ENCODE measurements at places on chromosomes 11 and 22.
A peak's percentile ranks its signal among the peaks of the same experiment; 100 is the strongest.

DNA sequence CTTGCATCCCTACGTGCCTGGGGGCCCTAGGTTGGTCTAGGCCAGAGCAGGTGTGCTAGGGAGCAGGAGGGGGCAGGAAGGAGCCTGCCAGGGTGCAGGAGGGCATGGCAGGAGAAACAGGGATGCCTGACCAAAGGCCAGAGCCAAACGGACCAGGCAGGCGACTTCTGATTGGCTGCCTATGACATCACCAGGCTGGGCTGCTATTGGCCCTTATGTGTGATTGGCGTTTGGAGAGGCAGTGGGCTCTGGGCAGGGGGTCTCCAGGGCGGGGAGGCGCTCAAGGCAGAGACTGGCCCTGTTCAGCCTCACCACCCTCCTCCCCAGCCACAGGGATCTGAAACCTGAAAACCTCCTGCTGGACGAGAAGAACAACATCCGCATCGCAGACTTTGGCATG, 44.4 kb downstream of the MOB2 start:
- DNase-seq = no peak

GRCh38 chr11:69398529-69399492, 82.7 kb upstream of the LINC01488 start:
- no peak for DNase-seq

- DNase-seq = no peak
Measured at GRCh38 chr22:42959576-42960509, 55.1 kb downstream of the PACSIN2 start.

- DNase-seq = no peak
Measured at GRCh38 chr11:102184269-102184987, 74.2 kb downstream of the YAP1 start.

DNA sequence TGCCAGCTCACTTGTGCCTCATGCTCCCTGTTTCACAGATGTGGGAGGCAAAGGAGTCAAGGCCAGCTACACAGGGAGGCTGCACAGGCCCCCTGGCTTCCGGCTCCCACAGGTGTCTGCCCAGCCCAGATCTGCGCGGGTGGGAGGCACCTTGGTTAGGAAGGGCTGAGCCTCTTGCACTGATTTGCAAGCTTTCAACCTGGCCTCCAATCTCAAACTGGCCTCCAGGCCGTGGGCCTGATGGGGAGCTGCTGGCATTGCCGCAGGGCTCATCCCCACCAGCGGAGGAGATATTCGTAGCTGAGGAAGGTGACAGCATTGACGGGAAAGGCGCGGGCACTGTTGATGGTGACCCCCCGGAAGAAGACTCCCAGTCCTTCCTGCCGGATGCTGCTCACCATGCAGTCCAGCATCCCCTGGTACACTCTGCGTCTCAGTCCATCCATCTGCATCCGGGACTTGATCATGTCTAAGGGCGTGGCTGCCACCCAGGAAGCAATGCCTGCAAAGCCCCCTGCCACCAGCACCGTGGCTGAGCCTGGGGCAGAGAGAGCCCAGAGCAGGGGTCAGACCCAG, 6.2 kb downstream of the SLC25A45 start:
- DNase-seq = no peak

DNA sequence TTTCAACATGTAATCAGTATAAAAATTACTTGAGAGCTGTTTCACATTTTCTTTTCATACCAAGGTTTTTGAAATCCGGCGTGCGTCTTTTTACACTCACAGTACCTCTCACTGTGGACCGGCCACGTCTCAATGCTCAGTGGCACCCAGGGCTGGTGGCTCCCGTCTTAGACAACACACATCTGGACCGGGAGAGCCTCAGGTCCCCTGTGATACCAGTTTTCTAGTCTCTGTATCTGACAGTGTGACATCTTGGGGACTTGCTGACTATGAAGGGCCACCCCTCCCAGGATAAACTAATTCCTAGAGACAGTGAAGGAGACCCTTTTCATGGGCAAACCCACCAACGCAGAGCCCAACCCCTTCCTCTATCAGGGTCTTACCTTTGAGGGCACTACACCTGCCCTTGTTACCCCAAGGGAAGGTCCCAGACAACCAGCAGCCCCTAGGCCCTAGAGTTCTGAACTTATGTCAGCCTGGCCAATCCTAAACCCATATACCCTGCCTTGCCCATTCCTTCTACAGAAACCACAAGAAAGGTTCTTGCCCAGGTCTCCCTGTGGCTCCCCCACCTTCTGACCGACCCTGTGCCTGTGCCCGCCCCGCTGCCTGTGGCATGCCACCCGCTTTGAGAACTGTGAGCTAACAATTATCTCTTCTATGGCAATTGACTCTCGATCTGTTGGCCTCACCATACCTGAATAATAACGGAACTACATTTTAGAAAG, 6.1 kb upstream of the ASCL2 start:
- no peak for DNase-seq

GRCh38 chr11:116776522-116776984, 3.8 kb upstream of the BUD13 start:
- DNase-seq = no peak

GRCh38 chr22:22693531-22693884, 49.1 kb downstream of the GGTLC2 start:
- DNase-seq = no peak

DNA sequence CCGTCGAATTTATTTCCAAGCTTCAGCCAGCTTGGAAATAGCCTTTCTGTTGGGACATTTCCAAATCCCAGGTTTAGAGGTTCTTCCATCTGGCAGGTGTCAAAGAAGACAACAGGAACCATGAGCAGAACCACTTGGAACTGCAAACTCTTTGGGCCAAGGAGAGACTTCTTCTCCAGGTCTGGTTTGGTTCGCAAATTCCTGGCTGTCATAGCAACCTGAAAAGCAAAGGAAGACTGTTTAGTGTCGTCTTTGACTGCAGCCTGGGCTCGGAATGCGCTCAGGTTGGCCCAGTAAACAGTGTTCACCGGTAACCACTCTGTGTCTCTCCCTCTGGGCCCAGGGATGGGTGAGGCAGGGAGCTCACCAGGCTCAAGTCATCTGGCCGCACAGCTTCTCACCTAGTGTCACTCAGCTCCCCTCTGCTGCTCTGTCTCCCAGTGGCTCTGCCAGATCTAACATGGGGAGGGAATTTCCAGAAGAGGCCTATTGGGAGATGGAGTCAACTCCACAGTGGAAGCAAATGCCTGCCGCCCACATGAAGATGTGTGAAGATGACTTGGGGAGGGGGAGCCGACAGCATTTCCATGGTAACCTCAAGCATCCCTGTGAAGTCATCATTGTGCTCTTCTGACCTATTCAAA, 11.9 kb upstream of the CLMP start:
- DNase-seq = no peak

- no peak for DNase-seq
Measured at GRCh38 chr11:88535916-88536547, 198.5 kb upstream of the CTSC start.

DNA sequence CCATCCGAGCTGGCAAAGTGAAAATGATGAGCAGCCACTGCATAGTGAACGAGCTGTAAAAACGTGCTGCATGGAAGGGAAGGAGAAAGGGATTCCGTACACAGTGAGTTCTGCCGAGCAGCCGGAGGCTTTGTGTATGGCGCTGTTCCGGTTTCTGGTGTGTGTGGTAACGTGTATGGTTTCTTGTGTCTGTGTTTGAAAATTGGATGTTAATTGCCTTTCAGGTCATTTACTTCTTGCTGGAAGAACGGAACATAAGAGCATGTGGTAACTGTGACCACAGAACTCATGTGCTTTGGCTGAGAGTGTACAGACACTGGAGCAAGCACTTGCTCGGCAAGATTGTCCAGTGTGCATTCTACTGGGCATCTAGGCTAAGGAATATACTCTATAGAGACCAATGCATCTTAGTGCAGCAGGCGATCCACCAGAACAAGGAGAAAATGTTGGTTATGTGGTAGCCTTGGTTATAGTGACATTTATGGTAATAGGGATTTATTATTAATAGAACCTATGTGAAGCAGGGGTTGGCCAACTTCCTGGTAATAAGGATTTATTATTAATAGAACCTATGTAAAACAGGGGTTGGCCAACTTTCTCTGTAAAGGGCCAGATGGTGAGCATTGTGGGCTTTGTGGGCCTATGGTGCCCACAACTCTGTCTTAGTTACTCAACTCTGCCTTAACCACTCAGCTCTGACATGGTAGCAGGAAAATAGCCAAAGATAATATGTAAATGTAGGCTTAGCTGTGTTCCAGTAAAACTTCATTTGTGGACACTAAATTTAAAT, 49.2 kb downstream of the GRAMD1B start:
- peak; percentile 79 for DNase-seq

GRCh38 chr11:115712296-115712695, 208.1 kb upstream of the CADM1 start:
- DNase-seq = no peak

- DNase-seq = no peak
Measured at GRCh38 chr11:125188021-125188420, 23.5 kb downstream of the PKNOX2 start.

DNA sequence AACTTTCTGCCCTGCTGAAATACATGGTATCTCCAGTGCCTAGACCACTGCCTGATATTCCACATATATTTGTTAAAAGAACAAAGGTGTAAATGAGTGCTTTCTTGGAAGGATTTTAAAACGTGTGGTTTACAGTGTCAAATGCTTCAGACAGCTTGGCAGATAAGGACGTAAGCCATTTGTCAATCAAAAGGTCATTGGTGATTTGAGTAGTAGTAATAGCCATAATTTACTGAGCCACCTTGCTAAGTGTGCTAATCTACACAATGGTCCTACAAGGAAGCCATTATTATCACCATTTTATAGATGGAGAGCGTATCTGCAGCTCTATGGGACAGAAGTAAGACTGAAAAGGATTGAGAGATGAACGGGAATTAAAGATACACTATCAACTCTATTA, 186.8 kb upstream of the MPPED2 start:
- no peak for DNase-seq

- no peak for DNase-seq
Measured at GRCh38 chr11:63017306-63017974, 1.8 kb upstream of the SLC22A8 start.

DNA sequence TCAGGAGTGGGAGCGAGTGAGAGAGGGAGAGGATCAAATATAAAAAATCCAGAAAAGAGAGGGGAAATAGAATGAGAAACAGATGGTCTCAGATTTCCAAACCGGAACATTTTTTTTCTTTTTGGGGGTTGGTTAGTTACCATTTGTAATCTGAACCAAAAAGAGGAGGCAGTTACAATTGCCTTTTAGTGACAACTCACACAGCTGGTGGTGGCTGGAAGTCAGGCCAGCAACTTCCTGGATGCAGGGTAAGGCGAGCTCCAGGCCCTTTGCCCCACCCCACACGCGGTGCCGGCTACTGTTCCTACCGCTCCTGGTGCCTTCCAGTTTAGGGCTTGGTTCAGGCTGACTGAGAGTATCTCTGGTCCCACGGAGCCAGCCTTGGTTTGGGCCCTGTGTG, 21.0 kb upstream of the UBASH3B start:
- DNase-seq = peak; percentile 49

DNA sequence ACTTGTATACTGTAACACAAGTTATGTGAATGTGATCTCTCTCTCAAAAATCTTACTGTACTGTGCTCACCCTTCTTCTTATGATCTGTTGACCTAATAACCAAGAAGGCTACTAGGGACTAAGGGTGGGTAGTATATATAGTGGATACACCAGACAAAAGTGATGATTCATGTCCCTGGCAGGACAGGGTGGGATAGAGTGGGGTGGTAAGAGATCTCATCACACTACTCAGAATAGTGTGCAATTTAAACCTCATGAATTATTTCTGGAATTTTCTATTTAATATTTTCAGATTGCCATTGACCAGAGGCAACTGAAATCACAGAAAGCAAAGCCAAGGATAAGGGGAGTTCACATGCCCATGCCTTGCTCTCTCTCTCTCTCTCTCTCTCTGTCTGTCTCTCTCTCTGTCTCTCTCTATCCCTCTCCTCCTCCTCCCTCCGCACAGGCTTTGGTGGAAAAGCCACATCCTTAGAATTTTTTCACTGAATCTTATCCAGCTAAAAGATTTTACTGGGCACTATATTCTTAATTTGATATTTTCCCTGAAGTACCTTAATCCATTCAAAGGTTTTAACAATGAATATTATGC, 12.0 kb upstream of the STK33 start:
- no peak for DNase-seq

GRCh38 chr11:76284161-76284560, 77.9 kb upstream of the WNT11 start:
- no peak for DNase-seq

DNA sequence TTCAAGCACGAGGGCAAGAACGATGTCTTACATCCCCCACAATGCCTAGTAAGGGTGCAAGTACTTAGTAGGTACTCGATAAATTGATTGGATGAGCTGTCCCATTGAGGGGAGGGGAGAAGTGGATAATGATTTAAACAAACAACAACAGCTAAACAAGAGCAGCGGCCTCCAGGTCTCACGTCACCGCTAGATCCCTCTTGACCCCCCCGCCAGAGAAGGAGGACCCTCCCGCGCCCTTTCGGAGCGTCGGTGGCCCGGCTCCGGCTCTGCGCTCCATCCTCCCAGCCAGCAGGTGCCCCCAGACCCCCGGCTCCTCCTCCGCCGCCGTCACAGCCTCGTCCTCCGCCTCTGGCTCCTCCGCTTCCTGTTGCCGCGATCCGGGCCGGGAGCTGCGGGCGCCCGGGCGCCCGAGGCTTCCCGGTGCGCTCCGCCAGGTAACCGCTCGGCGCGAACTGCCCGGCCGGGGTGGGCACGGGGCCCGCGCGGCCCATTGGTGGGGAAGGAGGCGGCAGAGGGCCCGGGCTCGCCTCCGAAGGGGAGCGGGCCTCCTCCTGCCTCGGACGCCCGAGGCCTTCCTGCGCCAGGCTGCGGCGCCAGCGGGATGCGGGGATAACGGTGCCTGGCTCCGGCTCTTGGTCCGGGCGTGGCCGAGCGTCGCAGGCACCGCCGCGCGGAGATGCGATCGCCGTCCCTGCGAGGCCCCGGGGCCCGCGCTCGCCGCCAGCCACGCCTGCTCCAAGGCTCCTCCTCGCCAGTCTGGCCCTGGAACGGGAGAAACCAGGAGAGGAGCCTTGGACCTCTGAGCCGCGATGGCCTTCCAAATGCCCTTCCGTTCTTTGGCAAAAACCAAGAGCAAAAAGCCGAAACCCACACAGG, at the start of gene TLCD5:
Gene TLCD5, plus strand, starts transcription at position 368 of the 879 bp plus-strand sequence. CDS start 2,143 bp downstream, outside the sequence.
- DNase-seq = peak; percentile 89

GRCh38 chr11:11701070-11701469, 79.3 kb upstream of the GALNT18 start:
- no peak for DNase-seq

All from NCI-H526 (cell line).